NCI-H2171 (cell line): ENCODE measurements at places on chromosomes 6 and 20.
A peak's percentile ranks its signal among the peaks of the same experiment; 100 is the strongest.

DNA sequence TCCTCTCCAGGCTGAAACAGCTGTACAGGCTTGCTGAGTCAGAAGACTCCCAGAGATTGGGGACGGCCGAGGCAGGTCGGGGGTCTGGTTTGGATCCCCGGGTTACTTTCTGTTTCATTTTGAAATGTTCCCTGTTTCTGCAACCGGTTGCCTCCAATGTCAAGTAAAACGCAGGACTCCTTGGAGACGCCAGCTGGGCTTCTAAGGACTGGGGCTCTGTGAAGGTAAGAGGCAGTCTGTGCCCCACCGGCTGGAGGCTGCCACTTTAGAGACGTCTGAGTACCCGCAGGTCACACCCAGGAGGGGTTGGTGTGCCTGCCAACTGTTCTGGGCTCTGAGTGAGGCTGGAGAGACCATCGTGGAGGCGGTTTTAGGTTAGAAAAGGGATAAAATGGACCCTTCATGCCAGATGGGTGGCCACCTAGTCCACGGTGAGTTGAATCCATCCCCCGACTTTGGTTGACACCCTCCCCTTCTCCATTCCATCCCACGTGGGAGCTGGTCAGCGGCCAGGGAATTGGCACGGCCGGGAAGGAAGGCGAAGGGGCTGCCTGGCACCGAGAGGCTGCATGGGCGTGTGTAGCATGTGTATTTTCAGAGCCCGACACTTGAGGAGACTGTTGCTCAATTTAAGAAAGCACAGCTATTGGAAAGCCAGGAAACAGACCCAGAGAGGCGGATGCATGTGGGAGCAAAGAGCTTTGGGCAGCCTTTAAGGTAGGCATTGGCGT, 240.9 kb downstream of the PHACTR1 start:
- peak; percentile 2 for DNase-seq

DNA sequence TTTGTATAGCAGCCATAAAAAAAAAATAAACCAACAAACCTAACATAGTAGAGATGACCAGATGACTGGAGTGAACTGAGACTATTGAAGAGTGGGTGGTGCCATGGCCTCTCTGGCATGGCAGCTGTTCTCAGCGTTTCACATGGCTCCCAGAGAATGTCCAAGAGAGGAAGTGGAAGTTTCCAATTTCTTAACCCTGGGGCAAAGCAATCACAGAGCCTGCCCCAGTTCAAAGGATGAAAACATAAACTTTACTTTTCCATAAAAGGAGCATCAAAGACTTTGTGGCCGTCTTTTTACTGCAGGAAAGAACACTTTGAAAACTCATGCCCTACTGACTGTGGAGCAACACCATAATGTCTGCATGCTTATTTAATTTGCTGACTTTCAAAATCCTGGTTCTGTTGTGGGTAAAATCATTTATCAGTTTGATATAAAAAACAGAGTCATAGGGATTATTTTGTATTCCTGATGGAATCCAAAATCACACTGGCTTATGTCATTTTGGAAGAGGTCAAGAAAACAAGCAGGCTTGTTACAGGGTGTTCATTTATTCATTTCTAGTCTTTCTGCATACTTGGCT, 165.4 kb downstream of the SLC35B3 start:
- no peak for DNase-seq

DNA sequence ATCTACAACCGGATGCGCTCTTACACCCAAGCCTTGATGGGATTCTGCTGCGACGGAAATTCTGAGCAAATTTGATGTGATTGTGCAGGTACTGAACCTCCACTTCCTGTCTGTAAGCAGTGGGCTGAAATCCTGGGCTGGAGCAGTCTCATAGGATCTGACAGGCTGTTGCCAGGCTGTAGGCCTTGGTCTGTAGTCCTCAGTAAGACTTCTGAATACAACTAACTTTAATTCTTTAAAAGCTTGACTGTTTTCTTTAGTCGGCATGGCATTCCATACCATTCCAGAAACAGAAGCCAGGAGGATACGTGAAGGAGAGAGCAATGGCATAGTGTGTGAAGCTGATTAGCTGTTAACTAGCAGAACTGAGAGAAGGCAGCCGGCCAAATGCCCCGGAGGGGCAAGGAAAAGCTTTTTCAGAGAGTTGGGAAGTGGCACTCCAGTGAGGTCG, 68.3 kb downstream of the ADTRP start:
- no peak for DNase-seq

GRCh38 chr6:137894779-137895385, 27.8 kb downstream of the TNFAIP3 start:
- no peak for DNase-seq

GRCh38 chr6:18263418-18264218, 712 bp downstream of the DEK start:
- DNase-seq: no peak

GRCh38 chr6:113625850-113626249, 231.3 kb upstream of the MARCKS start:
- no peak for DNase-seq

DNA sequence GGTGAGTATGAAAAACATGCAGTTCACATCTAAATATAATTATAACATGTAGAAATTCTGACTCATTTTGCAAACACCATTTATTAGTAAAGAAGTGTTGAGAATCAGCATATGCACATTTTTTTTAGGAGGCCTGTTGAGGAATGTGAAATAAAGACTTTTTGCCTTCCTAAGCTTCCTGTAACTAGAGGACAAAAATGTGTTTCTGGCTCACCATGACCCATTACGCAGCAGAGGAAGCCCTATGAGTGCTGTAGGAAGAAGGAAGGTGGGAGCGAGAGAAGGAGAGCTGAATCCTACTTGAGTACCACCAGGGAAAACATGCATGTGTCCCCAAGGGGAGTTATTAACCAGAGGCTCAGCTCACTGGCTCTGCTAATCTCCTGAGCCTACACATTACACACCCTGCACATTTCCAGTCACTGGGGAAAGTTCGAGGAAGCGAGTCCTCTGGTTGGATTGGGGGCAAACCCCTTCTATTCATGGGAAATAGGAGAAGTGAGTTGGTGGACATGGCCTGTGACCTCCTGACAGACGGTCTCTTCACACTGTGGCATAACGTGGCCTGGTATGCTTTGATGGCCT, 540.5 kb upstream of the JAG1 start:
- no peak for DNase-seq

DNA sequence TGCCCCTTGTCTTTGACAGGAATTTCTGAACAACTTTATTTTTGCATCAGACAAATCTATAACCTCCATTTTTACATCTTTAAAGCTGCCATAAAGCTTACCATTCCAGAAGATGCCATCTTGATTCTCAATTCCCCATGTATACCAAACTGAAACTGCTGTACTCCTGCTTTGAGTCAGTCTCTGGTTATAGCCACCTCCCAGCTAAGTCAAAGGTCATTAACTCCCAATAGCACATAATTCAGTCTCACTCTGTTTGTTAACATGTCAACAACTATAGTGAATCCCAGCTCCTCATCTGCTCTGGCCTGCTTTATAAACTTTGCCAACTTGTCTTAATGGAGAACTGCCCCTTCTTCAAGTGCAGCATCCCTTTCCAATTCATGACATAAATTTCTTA, 343.6 kb downstream of the FRK start:
- DNase-seq: no peak
